ENCODE measurements at places on chromosomes 7 and 10. TPM values are rescaled to one million over a fixed set of nuclear protein-coding genes. Genes with fewer than 3 reads are reported as not detected.

DNA sequence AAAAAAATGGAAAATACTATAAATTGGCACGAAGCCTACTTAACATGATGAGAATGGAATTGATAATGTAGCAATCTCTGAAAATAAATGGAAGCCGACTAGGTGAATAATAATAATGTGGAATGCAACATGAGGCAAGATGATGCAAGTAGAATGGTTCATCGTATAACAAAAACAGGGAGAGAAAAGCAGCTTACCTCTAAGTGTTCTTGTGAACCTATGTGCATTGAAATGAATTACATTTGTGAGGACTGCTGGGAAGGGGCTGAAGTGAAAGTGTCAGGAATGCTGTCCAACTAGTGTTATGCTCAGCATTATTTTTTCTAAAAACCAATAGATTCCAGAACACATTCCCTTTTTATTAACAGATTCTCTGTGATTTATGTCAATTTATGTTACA, 440.6 kb upstream of the LRRN3 start:
- no peak for DNase-seq

Gene CPA4
- not detected for total RNA-seq

DNA sequence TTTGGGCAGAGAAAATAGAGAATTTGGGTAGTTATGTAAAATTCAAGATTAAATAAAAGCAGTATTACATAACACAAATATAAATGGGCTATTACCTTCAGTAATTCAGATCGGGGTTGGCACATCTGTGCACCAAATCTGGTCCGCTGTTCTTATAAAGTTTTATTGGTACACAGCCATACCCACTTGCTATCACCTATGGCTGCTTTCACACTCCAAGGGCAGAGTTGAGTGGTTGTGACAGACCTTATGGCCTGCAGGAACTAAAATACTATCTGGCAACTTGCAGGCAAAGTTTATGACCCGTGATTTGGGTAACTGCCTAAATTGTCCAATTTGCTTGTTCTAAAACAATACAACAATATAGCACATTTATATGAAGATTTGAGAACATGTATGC, 249.3 kb downstream of the DIP2C start:
- no peak for DNase-seq

- DNase-seq, result no peak
These were observed 11.3 kb downstream of the KAT6B start for GRCh38 chr10:74837743-74838142.

GRCh38 chr7:132207211-132207610, 369.1 kb downstream of the PLXNA4 start:
- DNase-seq, result no peak

GRCh38 chr10:33579996-33580395, 245.5 kb upstream of the NRP1 start:
- DNase-seq, result no peak

DNA sequence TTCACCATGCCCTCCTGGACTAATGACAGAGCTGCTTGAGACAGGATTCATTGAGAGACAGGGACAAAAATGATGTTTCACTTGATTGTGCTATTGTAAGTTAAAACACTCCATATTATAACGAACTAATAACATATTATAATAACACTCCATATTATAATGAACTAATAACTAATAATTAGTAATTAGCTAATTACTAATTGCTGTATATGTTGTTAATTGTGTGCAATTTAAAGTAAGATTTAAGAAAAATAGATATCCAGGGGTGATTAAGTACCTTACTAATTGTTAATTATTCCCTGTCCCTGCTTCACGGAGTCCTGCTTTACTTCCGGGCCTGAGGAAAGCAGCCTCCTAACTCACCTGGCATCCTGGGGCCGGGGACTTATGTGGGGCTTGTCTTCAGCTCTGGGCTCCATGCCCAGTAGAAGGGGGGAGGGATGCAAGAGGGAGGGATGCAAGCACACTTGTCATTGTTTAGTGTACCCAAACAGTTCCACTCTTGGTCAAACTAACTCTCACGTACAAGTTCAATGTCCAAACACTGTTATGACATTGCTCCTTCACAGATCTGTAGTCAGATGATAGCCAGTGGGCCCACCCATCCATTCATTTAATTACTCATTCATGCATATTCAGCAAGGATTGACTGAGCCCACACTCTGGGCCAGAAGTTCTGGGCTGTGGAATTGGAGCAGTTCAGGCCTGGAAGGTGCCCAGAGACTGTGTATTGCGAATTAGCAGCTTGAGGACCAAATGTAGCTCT, 53.8 kb downstream of the COL13A1 start:
- no peak for DNase-seq

Gene ITPRID1
- 1.2 TPM for total RNA-seq

All from left colon (tissue), 2 donors.